Ascending aorta (tissue), 2 donors: ENCODE measurements at places on chromosomes 3 and 15. TPM values are rescaled to one million over a fixed set of nuclear protein-coding genes. Genes with fewer than 3 reads are reported as not detected.

The GOLGA8S gene
- not detected for total RNA-seq

- H3K36me3 ChIP-seq: peaks cover 4% of the 10 kb centered on the region
- no peak overlapping the region for H3K4me3 ChIP-seq
- no peak overlapping the region for H3K27ac ChIP-seq
- H3K27me3 ChIP-seq: no peaks in the 10 kb centered on the region
- H3K4me1 ChIP-seq: no peaks in the 10 kb centered on the region
- no peak for DNase-seq
These were observed 37.7 kb upstream of the SAMMSON start for GRCh38 chr3:69961706-69962439.

GRCh38 chr3:149588909-149589308 is 68.9 kb downstream of the WWTR1 start:
- peaks cover 8% of the 10 kb centered on the region for H3K4me1 ChIP-seq
- H3K36me3 ChIP-seq: no peaks in the 10 kb centered on the region

DNA sequence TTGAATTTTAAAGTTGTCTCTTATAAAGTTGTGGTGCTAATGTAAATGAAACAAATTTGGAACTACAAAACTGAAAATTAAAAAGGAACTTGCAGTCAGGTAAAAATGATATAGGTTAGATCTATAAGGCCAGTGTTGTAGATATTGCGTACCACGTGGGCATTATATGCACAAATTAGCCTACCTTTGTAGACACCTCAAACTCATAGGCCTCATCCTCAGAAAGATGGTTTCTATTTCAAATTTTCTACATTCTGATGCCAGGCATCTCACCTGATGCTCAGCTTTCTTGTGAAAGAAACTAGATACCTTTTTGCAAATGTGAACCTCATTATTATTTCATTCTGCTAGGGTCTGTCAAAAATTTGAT is 25.6 kb downstream of the TMEM207 start:
- H3K27me3 ChIP-seq: no peaks in the 10 kb centered on the region
- no peaks in the 10 kb centered on the region for H3K36me3 ChIP-seq
- no peaks in the 10 kb centered on the region for H3K4me1 ChIP-seq
- H3K27ac ChIP-seq: no peak overlapping the region

The GPR171 gene
- total RNA-seq: 3.2 TPM

DNA sequence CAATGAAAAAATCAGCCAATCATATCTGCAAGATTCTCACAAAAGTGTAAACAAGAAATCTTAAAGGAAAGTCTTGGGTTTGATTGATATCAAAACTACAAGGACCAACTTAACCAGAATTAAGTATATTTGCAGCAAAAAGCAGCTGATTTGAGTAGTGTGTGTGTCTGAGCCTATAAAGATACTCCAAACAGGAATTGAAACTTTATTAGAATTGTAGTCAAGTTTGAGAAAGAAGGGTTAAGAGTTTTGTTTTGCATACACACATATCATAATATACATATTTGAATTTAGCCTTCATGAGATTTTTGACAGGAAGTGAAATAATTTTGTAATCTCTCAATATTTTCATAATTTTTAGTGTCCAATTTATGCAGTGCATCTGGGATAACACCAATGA is 300.1 kb downstream of the NAALADL2 start:
- no peak overlapping the region for H3K4me3 ChIP-seq
- H3K4me1 ChIP-seq: no peaks in the 10 kb centered on the region
- no peak overlapping the region for H3K27ac ChIP-seq

- DNase-seq: no peak
- H3K36me3 ChIP-seq: no peaks in the 10 kb centered on the region
- H3K27me3 ChIP-seq: no peaks in the 10 kb centered on the region
- H3K27ac ChIP-seq: no peak overlapping the region
These were observed 37.0 kb downstream of the PPARG start for GRCh38 chr3:12325586-12326515.

DNA sequence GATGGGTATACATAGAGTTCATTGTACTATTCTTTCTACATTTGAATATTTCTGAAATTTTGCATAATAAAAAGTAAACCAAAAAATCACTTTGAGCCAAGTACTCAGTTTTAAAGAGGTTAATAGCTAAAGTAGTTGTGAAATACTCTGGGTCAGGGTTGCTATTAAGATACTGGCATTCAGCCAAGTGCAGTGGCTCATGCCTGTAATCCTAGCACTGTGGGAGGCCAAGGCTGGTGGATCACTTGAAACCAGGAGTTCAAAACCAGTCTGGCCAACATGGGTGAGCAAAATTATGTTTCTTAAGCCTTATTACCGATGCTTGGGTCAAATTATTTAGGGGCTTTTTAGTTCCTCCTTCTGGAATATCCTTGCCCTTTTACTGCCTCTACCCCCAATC is 122.0 kb upstream of the MELTF start:
- no peaks in the 10 kb centered on the region for H3K27me3 ChIP-seq
- H3K4me3 ChIP-seq: no peak overlapping the region
- H3K36me3 ChIP-seq: peaks cover 4% of the 10 kb centered on the region
- no peaks in the 10 kb centered on the region for H3K4me1 ChIP-seq

GRCh38 chr15:62740141-62741004 is 302.2 kb upstream of the TPM1 start:
- H3K4me1 ChIP-seq: peaks cover 3% of the 10 kb centered on the region
- peaks cover 43% of the 10 kb centered on the region for H3K36me3 ChIP-seq
- no peaks in the 10 kb centered on the region for H3K27me3 ChIP-seq
- H3K27ac ChIP-seq: no peak overlapping the region

- DNase-seq: no peak
- no peak overlapping the region for H3K4me3 ChIP-seq
- H3K27ac ChIP-seq: no peak overlapping the region
- H3K27me3 ChIP-seq: no peaks in the 10 kb centered on the region
These were observed 92.6 kb downstream of the XXYLT1 start for GRCh38 chr3:195178124-195178910.
